Foreskin keratinocyte (primary cell): ENCODE measurements at places on chromosomes 13 and 19. TPM values are rescaled to one million over a fixed set of nuclear protein-coding genes. Genes with fewer than 3 reads are reported as not detected.

GSX1 gene
- total RNA-seq = not detected in 2 replicates

ZNF723 gene
- total RNA-seq = not detected in 2 replicates

FCAR gene
- total RNA-seq = not detected in 2 replicates

SLC25A41 gene
- 0.14 and 0.20 TPM in 2 replicates for total RNA-seq

ITGBL1 gene
- 0.20 and 0.60 TPM in 2 replicates for total RNA-seq
